ENCODE measurements at places on chromosomes 7 and 10.

DNA sequence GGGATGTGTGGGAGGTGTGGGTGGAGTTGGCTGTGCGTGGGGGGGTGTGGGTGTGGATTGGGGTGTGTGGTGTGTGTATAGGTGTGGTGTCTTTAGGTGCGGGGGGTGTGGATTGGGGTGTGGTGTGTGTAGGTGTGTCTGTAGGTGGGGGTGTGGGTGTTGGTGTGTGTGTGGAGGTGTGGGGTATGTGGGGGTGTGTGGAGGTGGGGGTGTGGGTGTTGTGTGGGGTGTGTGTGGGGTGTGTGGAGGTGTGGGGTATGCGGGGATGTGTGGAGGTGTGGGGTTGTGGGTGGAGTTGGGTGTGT is 33.9 kb downstream of the SPDYE17 start:
- no peak for DNase-seq

GRCh38 chr7:46854958-46855473 is 726.9 kb downstream of the TNS3 start:
- DNase-seq, result peak; percentile 32

DNA sequence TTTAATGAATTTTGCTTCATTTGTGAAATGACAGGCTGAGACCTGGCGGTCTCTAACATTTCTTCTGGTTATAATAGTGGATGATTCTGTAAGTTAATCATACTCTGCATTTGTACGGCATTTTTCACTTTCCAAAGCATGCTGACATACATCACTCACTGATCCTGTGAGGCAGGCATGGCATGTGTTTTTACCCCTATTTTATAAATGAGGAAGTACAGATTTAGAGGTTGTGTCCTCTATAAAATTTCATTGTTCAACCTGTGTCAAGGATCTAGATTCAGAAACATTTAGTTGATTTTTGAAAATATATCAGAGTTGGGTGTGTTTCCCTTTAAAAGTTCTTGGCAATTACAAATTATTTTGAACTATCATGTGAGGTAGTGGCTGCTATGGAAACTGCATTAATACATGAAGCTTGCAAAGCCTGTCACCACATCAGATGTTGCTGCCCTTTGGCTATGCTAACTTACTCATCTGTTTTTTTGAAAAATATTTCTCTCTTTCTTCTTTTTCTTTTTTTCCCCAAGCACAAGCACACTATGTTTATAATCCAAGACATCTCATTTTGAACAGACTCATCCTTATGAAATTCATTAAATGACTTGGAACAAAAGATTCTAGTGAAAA is 172.7 kb downstream of the GNAI1 start:
- no peak for DNase-seq

DNA sequence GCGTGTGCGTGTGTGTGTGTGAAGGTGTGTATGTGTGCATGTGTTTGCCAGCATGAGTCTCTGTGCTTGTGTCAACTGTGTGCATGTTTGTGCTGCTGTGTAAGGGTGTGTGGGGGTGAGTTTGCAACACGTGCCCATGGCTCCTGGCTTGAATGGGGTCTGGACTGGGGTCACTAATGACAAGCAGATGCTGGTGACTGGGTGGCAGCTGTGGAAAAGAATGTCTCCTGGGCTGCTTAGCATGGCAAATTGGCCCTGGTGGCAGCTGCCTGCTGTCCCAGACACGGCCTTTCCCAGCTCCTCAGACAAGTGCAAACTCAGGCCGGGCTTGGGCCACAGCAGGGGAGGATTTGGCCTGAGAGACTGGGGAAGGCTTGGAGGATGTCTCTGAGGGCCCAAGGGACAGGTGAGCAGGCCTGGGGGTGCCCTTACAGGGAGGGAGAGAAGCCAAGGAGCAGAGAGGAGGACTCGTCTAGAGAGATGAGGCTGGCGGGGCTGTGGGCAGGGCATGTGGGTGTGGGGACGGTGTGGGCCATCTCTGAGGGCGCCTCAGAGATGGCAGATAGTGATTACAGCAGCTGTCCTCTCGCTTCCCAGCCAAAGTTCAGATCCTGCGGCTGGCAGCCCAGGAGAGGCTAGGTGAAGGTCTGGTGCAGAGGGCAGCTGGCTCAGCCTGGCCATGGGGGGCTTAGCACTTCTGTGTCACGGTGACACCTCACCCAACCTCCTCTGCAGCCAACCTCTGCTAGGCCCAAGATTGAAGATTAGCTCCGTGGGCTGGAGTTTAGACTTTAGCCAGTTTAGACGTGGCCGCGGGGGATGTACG is 1.5 kb downstream of the AQP1 start:
- no peak for DNase-seq
